ENCODE measurements at places on chromosomes 3 and 15. TPM values are rescaled to one million over a fixed set of nuclear protein-coding genes. Genes with fewer than 3 reads are reported as not detected.

Gene GUCA1C
- total RNA-seq: not detected

Gene MKRN3
- 2.8 TPM for total RNA-seq

Gene TRAIP
- 15.6 TPM for total RNA-seq

Gene RAB11A
- total RNA-seq: 284 TPM

Gene RTP3
- total RNA-seq: not detected
